Urinary bladder (tissue), 4 donors: ENCODE measurements at places on chromosomes 7 and 10.

DNA sequence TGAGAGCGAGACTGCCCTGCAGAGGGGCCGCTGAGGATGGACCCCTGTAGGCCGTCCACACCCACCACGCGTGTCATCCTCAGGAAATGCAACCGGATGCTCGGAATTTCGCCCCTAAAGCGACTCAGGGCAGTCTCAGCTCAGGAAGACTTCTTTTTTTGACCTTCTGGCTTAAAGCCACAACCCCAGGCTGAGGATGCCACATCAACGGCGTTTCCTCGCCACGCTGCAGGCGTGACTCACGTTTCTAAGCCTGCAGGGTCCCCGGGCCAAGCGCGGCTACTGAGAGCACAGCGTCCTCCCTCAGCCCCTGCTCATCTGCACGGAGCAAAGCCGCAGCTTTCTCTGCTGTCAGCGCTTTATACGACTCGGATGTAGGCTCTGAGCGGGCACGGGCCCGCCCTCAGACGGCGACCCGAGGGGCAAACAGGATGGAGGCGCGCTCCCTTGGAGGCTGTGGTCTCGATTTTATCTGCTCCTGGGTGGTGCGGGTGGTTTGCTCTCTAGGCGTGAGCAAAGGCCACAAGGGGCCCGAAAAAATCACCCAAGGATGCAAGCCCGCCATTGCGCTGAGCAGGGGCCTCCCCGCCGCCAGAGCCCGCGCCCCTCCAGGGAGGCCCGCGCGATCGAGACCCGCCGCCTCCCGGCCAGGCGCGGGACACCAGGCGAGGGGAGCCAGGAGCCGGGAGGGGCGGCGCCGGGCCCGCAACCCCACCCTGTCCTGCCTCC lies 726 bp upstream of the INSIG1 start:
- no peak for DNase-seq

DNA sequence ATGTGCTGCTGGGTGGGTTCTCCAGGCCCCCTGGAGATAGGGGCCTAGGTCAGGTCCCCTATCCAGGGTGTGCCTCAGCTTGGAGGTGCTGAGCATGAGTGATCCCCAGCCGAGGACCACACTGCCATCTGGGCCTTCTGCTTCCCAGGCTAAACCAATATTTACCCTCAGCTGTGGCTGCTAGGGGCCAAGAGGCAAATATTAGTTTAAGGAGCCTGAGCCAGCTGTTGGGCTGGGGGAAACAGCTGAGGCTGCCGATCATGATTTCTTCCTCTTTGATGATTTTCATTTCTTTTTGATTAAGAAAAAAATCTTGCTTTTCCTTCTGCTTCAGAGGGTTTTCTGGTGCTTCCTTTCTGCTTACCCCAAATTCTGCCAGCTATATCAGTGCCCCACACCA lies 83.4 kb downstream of the NEURL1 start:
- no peak for DNase-seq

DNA sequence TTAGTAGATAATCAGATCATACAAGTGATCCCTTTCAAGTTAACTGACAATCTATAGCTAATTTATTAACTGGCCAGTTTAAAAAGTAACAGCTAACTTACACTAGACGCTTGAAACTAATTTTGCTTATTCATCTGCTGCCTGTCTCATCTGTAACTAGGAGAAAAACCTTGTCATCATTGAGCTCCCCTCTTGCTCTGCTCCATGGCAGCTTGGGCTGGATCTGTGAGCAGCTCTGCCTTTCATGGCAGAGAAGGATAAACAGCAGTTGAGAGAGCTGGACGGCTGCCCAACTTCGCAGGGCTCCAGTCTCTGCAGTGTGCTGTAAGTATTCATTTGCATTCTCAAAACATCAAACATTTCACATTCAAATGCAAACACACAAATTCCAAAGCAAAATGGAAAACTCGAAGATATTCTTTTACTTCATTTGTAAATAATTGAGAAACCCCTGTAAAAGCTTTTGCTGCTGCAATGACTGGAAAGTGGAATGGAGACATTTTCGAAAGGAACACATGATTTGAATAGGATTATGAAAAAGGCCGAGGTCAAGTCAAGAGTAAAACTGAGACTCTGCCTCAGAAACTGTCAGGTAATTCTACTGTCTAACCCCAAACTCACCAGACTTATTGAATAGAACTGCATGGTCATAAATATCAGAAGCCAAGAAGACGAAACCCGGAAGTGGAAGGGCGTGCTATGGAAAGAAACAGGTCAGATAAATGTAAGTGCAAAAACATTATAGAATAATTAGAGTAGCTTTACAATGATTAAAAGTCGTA lies 17.6 kb downstream of the SLC35B4 start:
- no peak for DNase-seq

- DNase-seq: no peak
These were observed 508.8 kb downstream of the TYW1 start for GRCh38 chr7:67505449-67505848.

DNA sequence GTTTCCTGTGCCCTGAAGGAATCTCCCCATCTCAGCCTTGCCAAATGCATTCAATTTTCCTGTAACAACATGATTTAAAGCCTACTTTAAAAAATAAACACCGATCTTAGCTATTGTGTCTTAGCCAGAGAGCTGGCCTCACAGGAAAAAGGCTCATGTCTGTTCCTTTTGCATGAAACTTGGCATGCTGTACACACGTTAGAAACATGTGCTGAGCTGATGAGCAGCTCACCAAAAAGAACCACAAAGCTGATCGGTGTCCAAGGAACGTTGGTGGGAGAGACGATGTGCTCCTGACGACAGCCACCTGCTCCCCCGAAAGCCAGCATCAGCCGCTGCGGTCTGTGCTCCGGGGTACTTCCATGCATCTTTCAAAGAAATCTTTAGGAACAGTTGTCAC lies 135.9 kb downstream of the ADARB2 start:
- peak; percentile 15 for DNase-seq

GRCh38 chr7:149689291-149689721 lies 84.1 kb downstream of the ZNF467 start:
- DNase-seq: no peak

GRCh38 chr10:79342295-79342761 lies 4.9 kb upstream of the PPIF start:
- DNase-seq: no peak

DNA sequence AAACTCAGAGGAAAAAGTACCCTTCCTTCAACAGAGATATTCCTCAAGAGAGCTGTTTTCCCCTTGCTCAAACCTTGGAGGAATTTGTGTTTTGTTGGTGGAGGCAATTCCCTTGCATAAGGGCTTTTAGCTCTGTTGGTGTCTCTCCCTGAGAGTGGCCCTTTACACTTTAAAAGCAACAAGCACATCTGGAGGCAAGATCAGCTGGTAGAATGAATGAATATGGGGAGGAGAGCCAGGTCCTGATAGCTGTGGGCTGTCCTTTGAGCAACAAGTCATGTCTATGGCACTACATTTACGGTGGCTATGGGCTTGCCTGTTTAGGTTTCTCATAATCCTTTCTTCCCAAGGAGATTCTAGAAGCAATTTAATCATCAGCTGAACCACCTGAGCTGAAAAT lies 384.0 kb downstream of the SORCS3 start:
- no peak for DNase-seq

DNA sequence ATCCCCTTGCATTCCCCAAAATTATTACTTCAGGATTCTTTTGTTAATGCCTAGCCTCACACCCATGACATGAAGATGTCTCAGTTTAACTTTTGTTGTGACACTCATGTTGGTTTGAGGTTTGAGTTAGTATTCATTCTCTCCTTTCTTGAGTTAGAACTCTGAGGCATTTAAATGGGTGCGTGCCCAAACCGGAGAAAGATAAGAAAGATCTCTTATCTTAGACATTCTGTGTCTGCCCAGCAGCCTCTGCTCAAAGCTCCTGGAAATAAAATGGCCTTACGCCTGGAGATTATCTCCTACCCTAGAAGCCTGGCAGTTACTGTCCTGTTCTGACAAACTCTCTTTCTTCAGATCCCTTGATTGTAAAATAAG lies 26.3 kb downstream of the WBP1L start:
- no peak for DNase-seq

DNA sequence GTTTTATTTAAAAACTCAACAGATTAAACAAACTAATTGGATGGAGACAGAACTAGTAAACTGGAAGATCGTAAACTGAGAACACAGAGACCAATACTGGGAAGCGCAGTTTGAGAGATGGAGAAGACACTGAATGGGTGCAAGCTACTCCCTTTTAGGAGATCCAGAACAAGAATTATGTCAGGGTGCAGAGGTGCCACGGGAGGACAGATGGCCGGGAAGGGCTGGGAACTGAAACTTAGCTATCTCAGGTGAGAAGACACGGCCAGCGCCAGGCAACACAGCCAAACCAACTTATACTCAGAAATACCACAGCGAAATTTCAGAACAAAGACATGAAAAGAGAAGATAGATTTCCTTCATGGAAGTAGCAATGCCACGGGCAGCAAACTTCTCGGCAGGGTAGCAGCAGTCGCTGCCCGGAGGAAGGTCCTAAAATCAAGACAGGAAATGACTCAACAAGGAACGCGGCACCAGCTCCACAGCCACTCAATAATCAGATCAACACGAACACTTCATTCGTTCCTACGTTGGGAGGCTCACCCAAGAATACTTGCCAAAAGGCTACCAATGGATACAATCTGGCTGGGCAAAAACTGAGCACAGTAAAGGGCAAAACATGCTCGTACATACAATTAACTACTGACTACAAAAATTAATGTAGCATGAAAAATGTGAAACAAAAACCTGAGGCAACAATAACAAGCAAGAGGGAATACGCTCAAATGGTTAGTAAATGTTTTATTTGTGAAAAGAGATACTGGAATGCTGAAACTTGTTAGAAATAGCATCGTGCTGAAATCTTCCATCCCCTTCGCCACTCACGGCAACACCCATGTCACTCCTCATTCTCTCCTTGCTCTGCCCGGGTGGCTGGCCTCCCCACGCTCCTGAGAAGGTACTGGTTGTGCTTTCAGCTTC lies 2.2 kb upstream of the LRRC27 start:
- DNase-seq: no peak

- no peak for DNase-seq
These were observed 208.3 kb downstream of the JAZF1 start for GRCh38 chr7:27972276-27972675.

- DNase-seq: no peak
These were observed 18.3 kb upstream of the PODXL start for GRCh38 chr7:131574741-131575140.

GRCh38 chr10:101151395-101151794 lies 20.3 kb downstream of the TLX1 start:
- no peak for DNase-seq

- peak; percentile 39 for DNase-seq
These were observed 187.7 kb downstream of the MTERF1 start for GRCh38 chr7:91692800-91693199.

DNA sequence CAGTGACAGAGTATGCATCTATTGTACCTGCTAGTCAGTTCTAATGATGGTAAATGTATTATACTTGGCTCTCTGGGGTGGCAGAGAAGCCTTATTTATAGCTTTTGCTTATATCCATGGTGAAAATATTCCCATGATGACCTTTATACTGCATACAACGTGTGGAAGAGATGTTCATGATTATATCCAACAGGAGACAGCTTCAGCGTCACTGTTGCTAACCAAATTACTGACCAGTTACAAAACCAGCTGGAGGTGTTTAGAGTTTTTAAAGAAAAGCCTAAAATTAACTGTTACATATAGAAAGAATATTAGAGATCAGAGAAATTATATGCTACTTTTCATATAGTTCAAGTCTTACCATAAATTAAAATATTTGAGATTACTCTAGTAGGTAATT lies 280.8 kb downstream of the ETV1 start:
- DNase-seq: no peak

- no peak for DNase-seq
These were observed 332.1 kb downstream of the PHTF2 start for GRCh38 chr7:78130446-78131215.

DNA sequence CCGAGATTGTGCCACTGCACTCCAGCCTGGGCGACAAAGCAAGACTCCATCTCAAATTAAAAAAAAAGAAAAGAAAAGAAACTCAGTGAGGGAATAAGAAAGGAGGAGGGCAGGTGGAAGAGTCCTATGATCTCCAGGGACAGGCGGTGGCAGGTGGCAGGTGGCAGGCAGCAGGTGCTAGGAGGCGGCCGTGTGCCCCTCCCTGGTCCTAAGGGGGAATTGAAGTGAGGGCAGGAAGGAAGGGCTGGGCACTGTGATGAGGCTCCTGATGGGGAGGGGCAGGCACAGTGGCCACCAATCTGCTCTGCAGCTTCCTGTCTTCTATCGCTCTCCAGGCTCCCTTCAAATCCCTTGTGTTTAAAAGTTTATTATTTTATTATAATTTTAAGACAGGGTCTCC lies 41.2 kb upstream of the UBE3C start:
- DNase-seq: no peak

GRCh38 chr10:62690703-62691102 lies 113.8 kb upstream of the ADO start:
- DNase-seq: no peak

GRCh38 chr7:102874166-102874829 lies 38.5 kb upstream of the LRRC17 start:
- DNase-seq: no peak

GRCh38 chr7:103989785-103990767 lies 618 bp upstream of the RELN start:
- DNase-seq: no peak

GRCh38 chr10:128901236-128901635 lies 565.8 kb upstream of the MGMT start:
- DNase-seq: no peak

DNA sequence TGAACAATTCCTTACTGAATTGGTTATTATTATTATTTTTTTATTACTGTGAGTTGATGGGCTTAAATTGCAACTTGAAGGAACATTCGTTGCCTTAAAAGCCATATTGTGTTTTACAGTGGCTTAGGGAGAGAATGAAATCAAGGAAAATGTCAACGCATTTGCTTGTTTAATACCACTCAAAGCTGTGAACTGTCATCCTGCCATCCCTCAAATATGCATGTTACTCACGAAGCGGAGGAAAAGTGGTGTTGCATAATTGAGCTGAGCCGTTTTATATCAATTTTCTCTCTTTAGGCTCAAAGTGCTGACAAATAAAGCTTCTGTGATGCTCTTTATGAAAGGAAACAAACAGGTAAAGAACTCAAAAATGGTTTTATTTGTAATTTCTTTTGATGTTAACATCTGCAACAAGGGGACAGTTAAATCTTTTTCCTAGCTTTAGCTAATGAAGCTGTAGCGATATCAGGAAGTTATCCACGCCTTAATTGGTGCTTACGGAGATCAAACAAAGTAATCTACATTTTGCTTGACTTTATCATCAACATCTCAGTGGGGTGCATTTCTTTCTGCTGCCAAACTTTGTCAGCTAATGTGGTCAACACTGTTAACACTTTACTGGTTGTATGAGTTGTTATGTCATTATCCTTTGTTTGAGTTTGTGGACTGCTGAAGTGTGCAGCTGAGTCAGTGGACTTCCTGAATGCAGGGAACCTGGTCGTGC lies 33.1 kb downstream of the GLRX3 start:
- DNase-seq: no peak

- DNase-seq: no peak
These were observed 33.9 kb downstream of the ANXA8 start for GRCh38 chr10:47449979-47450378.

GRCh38 chr7:26083113-26083512 lies 68.9 kb upstream of the NFE2L3 start:
- no peak for DNase-seq
